ENCODE measurements at places on chromosomes 7 and 10.
A peak's percentile ranks its signal among the peaks of the same experiment; 100 is the strongest.

- no peak for DNase-seq
Measured at GRCh38 chr7:2405601-2406345, 2.4 kb downstream of the CHST12 start.

DNA sequence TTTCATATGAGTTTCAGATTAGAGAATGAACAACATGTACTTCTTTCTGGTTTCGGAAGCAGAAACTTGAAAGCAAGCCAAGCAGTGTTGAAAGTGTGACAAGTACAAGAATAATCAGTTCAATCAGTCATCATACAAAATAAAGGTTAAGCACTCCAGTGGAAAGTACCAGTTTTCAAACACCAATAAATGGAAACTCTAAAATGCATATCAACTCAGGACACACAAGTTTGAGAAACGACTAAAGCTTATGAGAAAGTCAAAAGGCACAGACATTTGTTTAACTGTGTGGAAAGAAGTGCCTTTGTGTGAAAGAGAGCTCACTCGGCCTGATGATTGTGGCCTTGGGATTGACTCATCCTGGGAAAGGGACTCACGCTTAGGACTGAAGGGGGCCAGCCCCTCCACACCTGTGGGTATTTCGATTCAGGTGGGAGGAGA lies 60.6 kb upstream of the AKR1C1 start:
- no peak for DNase-seq

GRCh38 chr10:26911811-26912461 lies 51.2 kb upstream of the ABI1 start:
- DNase-seq: no peak

GRCh38 chr10:29636178-29636577 lies 1.4 kb upstream of the SVIL start:
- no peak for DNase-seq

DNA sequence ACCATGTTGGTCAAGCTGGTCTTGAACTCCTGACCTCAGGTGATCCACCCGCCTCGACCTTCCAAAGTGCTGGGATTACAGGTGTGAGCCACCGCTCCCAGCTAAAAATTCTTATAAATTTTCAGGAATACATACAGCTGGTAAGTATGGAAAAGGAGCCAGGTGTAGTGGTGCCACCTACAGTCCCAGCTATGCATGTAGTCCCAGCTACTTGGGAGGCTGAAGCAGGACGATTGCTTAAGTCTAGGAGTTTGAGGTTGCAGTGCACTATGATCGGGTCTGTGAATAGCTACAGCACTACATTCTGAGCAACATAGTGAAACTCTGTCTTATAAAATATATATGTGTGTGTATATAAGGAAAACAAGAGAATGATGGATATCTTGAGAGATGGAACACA lies 19.0 kb downstream of the LDB1 start:
- no peak for DNase-seq

DNA sequence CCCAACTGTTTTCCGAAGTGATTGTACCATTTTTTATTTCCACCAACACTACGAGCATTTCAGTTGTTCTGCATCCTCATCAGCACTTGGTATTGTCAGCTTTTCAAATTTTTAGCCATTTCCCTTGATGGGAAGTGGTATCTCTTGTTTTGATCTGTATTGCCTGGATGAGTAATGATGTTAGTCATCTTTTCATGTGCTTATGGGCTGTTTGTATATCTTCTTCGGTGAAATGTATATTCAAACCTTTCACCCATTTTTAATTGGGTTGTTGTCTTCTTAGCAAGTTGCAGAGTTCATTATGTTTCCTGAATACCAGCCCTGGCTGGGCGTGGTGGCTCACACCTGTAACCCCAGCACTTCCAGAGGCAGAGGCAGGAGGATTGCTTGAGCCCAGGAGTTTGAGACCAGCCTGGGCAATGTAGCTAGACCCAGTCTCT lies 22.1 kb downstream of the CLIP2 start:
- no peak for DNase-seq

DNA sequence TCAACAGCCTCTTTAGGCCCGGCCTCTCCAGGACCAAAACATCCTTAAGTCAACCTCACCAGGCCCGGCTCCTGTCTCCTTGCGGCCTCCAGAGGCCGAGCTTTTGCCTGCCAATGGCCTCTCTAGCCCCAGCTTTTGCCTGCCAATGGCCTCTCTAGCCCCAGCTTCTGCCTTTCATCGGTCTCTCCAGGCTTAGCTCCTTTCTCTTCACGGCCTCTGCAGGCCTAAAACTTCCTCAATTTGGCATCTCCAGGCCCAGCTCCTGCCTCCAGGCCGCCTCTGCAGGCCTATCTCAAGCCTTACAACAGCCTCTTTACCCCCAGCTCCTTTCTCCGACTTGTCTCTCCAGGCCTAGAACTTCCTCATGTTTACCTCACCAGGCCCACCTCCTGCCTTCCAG lies 15.7 kb upstream of the TMEM248 start:
- DNase-seq: no peak

- DNase-seq: no peak
Measured at GRCh38 chr10:27625452-27626211, 120.0 kb downstream of the MKX start.

- DNase-seq: no peak
Measured at GRCh38 chr7:54904986-54905385, 113.8 kb upstream of the EGFR start.

DNA sequence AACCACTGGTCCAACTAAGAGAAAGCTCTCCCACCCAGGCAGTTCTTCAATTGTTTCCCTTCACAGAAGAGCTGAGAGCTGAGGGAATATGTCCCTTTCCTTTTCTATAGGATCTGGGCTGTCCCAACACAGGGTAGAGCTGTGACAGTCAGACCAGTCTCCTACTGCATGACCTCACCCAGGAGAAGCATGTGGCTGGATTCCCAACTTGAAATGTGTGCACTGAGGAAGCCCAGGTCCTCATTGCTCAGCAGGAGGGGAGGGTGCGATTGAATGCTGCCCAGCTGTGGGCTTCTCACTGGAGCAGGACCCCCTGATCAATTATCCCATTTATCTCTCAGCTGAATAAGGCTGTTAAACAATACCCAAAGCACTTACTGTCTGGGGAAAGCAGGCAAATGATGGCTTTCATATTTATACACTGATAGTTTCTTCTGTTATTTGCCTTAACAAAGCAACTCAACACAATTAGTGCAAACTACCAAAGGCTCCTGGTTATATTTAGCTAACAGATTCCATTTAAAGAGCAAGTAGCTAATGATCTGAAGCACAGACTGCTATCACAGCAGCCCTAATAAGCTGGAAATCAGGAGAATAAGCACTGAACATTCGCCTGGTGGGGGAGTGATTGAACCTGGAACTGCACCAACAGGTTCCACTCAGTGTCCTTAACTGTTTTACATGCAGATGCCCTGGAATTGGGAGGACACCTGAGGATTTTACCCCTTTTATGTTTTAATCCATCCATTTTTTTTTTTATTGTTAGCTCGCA lies 508.8 kb downstream of the CCSER2 start:
- no peak for DNase-seq

GRCh38 chr7:98119256-98119918 lies 12.7 kb downstream of the LMTK2 start:
- no peak for DNase-seq

GRCh38 chr7:147775516-147776284 lies 814.9 kb upstream of the C7orf33 start:
- no peak for DNase-seq

DNA sequence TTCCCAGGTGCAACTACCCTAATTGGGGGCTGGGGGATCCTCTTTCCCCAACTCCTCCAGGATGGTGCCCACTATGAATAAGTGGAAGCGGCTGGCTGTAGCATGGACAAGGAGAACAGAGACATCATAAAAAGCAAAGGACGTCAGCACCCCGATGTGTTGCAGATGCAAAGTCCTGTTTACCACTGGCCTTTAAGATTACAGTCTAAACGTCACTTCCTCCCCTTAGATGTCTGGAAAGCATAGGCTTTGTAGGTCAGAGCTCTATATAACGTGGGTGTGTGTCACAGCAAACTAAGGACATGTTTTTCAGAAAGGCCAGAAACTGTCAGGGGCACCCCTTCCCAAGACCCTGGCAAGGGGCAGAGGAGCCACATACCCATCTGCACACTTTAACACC lies 7.9 kb downstream of the COBL start:
- no peak for DNase-seq

- DNase-seq: no peak
Measured at GRCh38 chr7:153628825-153629224, 423.4 kb upstream of the DPP6 start.

DNA sequence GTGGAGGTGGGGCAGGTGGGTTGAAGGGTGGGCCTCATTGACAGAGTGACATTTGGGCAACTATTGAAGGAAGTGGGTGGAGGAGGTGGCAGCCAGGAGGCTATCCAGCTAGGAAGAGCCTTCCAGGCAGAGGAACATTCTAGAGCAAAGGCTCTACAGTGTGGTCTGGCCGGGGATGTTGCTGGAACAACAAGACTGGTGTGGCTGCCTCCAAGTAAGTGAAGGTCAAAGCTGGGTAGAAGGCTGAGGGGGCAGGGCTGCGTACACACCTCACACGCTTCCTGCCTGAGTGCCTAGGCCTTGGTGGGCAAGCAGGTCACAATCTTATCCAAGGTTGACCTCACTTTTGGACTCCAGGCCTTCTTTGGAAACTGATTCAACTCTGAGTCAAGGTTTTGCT lies 6.6 kb downstream of the CPA1 start:
- DNase-seq: no peak

DNA sequence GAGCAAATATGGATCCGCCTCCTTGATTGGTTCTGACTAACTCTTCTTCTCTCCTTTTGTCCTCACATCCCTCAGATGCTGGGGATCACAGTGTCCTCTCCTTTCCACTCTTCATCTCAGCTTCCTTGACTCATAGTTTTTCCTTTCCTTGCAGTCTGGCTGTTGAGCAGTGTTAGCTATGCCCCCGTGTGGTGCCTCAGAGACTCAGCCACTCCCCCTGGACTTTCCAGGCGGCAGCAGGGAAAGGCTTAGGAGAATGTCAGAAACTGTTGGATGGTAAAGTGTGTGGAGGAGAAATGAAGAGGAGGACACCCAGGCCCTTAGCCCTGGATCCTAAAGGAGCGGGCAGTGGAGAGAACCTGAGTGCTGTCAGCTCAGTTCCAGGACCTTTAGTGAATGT lies 267.5 kb downstream of the CELF2 start:
- DNase-seq: no peak

DNA sequence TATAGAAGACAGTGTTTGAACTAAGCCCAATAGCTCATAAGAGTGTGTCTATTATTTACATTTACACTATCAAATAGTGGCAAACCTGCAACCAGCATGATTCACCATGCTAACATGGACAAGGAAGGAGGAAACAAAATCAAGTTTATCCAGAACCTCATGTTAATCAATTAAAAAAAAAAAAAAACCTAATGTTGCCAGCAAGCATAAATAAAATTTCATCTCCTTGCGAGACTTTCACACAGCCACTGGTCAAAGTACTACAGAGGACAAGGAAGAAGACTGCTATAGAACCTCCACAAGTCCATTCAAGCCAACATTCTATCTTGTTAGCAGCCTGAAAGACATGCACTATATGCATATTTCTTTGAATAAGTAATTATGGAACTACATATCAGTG lies 9.7 kb downstream of the TM9SF3 start:
- no peak for DNase-seq

GRCh38 chr10:130179640-130180039 lies 43.4 kb downstream of the GLRX3 start:
- DNase-seq: no peak

DNA sequence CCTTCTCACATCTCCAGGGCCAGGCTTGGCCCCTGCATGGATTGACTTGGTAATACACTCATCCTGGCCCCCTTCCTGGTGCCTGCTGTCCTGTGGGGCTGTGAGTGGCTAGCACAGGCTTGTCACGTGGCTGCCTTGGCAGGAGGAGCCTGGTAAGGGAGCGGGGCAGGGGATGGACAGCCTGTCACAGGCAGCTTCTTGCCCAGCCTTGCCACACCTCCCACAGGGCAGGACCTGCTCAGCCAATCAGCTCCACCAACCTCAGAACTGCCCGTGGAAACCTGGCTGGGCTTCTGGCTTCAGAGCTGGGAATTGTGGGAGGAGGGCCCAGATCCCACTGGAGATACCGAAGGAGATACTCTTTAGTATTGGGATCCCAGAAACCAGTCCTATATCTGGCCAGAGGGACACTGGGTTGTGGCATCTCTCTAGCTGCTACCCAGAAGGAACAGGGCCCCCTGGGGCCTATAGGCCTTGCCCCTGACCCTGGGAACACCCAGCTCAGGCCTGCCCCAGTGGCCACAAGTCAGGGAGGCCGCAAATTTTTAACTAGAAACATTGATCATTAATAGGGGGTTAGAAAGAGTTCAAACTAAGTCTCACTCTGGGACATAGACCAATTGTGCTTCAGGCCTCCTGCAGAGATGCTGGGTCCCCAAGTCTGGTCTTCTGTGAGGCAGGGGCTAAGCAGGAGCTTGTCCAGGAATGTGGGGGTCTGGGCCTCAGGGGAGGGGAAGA lies at the start of gene HOGA1:
Gene HOGA1, plus strand, starts transcription at position 330 of the 738 bp plus-strand sequence. Its CDS starts 315 bp downstream, at position 645.
- DNase-seq: no peak

- no peak for DNase-seq
Measured at GRCh38 chr10:72841487-72841886, 52.1 kb upstream of the OIT3 start.

- no peak for DNase-seq
Measured at GRCh38 chr7:22786290-22786932, 36.2 kb downstream of the TOMM7 start.

DNA sequence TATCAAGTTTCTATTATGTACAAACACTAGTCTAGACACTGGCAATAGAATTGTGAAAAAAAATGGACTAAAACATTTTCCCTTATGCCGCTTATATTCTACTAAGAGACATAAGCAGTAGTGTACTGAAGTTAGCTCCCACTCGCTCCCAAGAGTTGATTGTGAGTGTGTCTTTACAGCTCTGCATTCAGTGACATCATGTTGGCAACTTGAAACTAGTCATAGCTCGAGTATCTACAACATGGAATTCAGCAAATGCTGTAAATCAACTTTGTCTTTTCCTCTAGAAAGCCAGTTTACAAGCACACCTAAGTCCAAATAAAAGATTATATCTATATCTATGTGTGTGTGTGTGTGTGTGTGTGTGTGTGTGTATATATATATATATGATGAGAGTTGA lies 58.8 kb upstream of the MAGI2 start:
- no peak for DNase-seq

GRCh38 chr10:27997865-27998177 lies 1.1 kb downstream of the ODAD2 start:
- no peak for DNase-seq

DNA sequence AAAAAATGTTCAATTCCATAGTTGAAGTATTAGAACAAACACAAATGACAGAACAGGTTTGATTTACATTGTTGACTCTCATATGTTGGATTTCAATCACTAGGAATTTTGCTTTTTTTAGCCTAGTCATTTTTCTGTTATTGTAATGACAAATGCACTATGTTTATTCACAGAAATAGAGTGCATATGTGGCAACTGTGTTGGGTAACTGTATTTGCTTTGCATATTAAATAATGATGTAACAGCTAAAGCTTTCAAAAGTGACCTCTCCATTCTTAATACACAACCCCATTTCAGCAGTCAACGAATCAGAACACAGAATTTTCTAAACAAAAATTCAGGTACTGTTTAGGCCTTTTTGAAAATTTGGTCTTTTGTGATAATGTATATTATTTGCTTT lies 54.0 kb upstream of the SLC26A5 start:
- DNase-seq: no peak

GRCh38 chr10:14571866-14572507 lies 202.7 kb downstream of the FAM107B start:
- DNase-seq: peak; percentile 57

GRCh38 chr7:36692456-36692855 lies 31.8 kb downstream of the AOAH start:
- DNase-seq: no peak

GRCh38 chr7:47934831-47935230 lies 13.4 kb downstream of the PKD1L1 start:
- DNase-seq: no peak

Measured in T follicular helper cell (primary cell).